ENCODE measurements at places on chromosomes 1 and 21.

GRCh38 chr1:223486366-223486765 lies 93.2 kb downstream of the CCDC185 start:
- DNase-seq, result peak; percentile 36

- DNase-seq, result no peak
Observed at GRCh38 chr1:201156819-201157218, 2.5 kb upstream of the TMEM9 start.

GRCh38 chr1:153790966-153791647 lies 15.9 kb downstream of the SLC27A3 start:
- no peak for DNase-seq

DNA sequence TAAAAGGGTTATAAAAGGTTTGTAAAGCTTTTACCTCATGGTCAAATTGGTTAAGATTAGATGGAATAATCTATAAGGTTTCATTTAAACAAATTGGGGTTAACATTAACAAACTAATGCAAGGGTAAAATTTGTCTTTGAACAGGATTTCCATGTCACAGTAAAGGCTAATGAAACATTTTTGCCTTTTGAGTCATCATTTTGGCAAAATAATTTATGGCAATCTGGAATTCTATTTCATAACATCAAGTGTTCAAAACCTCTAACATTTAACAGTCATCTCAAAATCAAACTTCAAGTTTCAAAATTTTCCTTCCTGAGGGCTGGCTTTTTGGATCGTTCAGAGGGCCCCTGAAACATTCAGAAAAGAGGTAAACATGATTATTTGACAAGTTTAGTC lies 6.6 kb upstream of the CD46 start:
- no peak for DNase-seq

- peak; percentile 38 for DNase-seq
Observed at GRCh38 chr1:1058921-1059493, 15.1 kb downstream of the RNF223 start.

DNA sequence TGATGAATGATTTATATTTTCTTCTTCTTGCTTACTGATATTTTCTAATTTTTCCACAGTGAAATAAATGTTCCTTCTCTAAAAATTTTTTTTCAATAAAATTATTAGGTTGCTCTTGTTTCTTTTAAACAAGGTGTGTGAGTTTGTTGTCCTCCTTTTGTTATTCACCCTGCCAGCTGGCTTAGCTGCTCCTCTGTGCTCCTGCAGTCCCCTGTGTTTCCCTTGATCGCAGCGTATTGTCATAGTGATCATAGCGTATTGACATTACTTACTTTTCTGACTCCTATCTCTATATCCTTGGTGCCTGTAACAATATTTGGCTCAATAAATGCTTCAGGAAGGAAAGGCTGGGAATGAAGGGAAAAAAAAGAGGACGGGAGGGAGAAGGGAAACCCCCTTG lies 24.9 kb upstream of the PODN start:
- no peak for DNase-seq

- no peak for DNase-seq
Observed at GRCh38 chr1:215825056-215825455, 258.0 kb downstream of the KCTD3 start.

GRCh38 chr1:154423304-154423987 lies 18.3 kb downstream of the IL6R start:
- no peak for DNase-seq

- DNase-seq, result peak; percentile 56
Observed at GRCh38 chr1:28602536-28603439, 10.7 kb downstream of the RAB42 start.

All from T47D (cell line).